ENCODE measurements at places on chromosomes 7 and 10.

DNA sequence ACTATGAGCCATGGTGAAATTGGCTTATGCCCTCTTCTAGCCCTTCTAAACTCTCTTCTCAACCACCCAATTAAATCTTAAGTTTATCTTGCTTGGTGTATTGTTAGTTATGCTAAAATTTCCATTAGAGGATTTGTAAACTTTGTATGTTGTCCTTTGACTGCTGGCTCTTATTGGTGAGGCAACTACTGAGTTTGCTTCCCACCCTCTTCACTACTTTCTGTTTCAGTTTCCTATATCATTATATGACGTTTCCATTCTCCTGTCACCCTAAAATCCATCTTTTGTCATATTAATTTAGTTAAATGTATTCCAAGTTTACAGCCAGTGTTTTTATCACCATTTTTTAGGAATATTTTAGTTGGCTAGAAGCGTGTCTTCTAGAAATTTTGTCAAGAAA, 80.9 kb upstream of the VWC2 start:
- no peak for DNase-seq

DNA sequence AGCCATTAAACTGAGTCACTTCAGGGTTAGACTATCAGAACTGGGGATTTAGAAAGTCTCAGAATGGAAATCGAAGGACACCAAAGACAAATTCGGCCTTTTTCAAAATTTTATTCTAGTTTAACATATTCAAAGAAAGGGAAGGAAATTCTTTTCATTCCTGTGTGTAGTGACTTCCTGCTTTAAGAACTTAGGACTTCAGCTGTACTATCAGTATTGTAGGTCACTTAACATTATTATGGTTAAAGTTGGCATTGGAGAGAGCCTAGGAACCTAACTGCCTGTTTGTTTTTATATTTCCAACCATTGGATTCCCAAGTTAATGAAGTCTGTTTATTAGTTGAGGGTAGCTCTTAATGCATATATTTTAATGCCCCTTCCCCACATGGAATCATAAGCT, 63.7 kb downstream of the PTEN start:
- no peak for DNase-seq

GRCh38 chr10:23338155-23338828, 6.3 kb downstream of the C10orf67 start:
- no peak for DNase-seq

DNA sequence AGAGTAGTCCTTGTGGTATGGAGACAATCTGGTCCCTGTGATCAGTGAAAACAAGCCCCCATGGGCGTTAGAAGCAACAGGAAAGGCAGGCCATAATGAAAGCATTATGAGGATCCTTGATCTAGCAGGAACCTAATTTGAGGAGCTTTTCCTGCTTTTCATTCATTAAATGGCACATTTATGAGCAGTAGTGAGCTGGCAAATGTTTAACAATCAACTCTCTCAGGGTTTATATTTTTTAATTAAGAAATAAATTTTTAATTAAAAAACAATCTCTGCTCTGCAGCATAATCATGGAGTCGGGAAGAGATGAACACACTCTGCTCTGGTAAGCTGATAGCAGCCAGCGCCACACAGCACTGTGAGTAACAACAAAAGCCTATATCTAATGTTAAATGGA, 11.3 kb upstream of the NEBL start:
- DNase-seq, result no peak

- no peak for DNase-seq
These were observed 47.5 kb downstream of the CAMK2B start for GRCh38 chr7:44277851-44278250.

GRCh38 chr7:90312745-90313144, 8.4 kb downstream of the FAM237B start:
- no peak for DNase-seq
